Astrocyte (in vitro differentiated cells and primary cell): ENCODE measurements at places on chromosomes 2 and 18. TPM values are rescaled to one million over a fixed set of nuclear protein-coding genes. Genes with fewer than 3 reads are reported as not detected.

DNA sequence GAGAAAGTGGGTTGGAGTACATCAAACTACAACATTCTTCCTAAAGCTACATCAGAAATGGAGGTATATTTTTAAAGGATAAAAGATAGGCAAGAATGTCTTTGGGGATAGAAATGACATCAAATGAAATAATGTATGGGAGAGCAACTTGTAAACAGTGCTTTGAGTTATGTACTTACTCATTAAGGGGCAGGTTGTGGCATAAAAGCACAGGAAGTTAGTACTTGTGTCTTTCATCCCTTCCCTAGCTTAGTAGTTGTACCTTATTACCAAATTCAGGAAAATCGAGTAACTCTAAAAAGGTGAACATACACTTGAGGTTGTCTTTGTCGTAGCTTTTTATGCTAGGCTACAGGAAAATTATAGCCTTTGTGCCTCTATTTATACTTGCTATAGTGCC is 28.9 kb downstream of the PPP1CB start:
- no peak for DNase-seq

- peak; percentile 23 for DNase-seq
Observed at GRCh38 chr18:78587096-78587495, 392.5 kb upstream of the SALL3 start.

DNA sequence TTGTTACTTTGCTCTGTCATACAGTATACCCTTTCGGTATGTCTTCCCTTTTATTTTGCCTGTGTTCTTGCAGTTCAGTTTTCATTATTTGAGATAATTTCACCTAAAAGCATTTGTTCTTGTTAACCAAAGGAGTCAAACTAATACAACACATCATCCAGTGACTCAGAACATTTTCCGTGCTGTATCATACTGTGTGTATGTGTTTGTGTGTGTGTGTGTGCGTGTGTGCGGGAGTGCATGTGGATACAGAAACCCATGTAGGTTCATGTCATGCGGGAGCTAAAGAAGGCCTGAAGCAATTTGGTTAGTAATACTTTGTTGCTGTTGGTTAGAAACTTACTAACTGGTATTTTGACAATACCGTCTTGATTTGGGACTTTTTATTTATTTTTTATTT is 60.0 kb downstream of the CEP192 start:
- peak; percentile 4 for DNase-seq

DNA sequence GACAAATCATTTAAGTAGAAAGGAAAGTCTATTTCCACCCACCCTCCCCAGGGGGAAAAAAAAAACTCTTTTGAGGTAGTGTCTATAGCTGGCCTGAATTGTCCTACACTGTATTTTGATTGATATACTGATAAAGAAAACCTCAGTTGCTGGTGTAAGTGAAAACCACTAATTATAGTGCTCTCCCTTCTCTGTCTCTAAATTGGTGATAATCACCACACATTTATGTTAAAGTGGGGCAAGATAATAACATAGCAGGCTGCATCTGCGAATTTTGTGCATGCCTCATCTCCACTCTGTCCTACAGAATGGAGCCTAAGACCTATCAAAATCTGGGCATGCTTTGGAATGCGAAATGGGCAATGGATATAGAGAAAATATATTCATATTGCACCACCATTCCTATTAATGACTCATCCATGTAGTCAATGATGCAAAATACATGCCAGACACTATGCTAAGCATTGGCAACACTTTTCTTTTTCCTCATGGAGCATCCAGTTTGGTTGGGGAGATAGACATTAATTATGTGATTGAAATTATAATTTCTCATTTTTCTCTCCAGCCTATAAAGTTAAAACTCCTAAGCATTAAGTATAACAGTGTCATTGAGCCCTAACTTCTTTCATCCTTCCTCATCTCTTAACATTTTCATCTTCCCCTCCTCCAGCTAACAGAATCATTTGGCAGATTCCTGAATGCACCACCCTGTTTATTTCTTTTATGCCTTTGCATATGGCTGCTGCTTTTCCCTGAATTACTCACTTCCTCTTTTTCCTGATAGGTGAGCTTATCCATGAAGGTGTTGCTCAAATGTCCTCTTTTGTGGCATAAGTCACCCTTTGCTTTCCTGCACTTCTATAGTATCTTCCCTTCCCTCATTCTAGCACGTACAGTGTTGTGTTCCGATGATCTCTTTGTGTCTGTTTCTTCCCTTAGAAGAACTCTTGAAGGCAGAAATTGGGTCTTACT is 58.2 kb downstream of the SLC9A2 start:
- DNase-seq: no peak

DNA sequence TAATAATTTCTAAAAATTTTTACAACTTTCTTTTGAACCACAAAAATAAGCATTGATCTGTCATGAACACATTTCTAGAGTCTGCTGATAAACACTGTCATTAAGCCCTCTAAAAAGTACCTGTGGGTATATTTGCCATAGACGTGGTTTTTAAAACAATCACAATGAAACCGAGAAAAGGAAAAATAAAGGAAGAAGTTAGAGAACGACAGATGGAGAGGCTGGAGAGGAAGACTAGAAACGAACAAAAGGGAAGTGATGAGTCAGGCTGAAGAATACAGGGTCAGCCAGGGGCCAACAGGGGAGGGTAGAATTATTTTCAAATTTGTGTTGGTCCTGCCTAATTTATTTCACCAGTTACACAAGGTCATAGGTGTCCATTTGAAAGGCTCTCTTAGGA is 62.0 kb downstream of the MYL12B start:
- peak; percentile 58 for DNase-seq

- no peak for DNase-seq
Observed at GRCh38 chr2:12897181-12897580, 180.4 kb downstream of the TRIB2 start.

DNA sequence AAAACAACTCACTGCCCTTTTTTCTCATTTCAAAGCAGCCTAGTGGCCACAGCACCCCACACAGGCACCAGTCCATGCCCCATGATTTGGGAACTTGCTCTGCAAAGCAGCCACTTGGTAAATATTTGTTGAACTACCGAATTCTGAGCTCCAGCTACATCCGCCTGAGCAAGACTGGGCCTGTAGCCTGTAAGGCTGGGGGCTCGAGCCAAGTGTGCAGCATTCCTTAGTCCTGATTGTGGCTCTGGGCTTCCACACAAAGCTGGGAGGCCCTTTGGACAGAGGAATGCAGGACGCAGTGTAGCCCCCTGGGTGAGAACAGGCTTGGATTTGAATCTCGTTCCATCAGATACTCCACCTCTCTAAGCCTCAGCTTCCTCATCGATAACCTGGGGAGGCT is 88.4 kb downstream of the ACTR2 start:
- peak; percentile 94 for DNase-seq

Gene MOCOS
- total RNA-seq: 1.4 and 1.9 TPM in 2 replicates

- DNase-seq: peak; percentile 45
Observed at GRCh38 chr2:226691255-226691654, 108.4 kb downstream of the IRS1 start.

Gene LRRC30
- total RNA-seq: not detected in 2 replicates

Gene STON1
- 7.3 and 9.5 TPM in 2 replicates for total RNA-seq

- no peak for DNase-seq
Observed at GRCh38 chr2:228697456-228697855, 516.0 kb upstream of the SPHKAP start.

Gene IL36G
- not detected in 2 replicates for total RNA-seq

DNA sequence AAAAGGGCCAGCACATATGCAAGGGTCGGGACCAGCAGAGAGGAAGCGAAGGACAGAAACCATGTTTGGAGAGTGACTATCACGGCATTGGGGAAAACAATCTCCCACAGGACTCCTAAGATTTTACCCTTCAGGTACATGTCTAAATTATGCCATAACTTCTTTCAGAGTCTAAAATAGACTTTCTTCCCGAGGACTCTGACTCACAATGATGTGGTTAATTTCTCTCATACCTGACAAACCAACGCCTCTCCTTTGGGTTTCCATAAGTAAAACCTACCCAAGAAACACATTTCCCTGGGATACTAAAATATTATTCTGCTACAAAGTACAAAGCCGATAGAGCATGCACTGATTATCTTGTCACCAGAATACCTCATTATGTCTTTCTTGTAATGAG is 127.8 kb upstream of the NETO1 start:
- peak; percentile 19 for DNase-seq

GRCh38 chr18:72768681-72769229 is 99.0 kb downstream of the NETO1 start:
- DNase-seq: no peak

- peak; percentile 77 for DNase-seq
Observed at GRCh38 chr18:59881728-59882656, 17.8 kb upstream of the PMAIP1 start.

Gene REEP1
- total RNA-seq: 0.61 and 1.1 TPM in 2 replicates

Gene MC5R
- 0.26 and 0.57 TPM in 2 replicates for total RNA-seq

Gene SPP2
- total RNA-seq: not detected in 2 replicates

- DNase-seq: peak; percentile 40
Observed at GRCh38 chr2:205947621-205948495, 138.1 kb downstream of the INO80D start.

DNA sequence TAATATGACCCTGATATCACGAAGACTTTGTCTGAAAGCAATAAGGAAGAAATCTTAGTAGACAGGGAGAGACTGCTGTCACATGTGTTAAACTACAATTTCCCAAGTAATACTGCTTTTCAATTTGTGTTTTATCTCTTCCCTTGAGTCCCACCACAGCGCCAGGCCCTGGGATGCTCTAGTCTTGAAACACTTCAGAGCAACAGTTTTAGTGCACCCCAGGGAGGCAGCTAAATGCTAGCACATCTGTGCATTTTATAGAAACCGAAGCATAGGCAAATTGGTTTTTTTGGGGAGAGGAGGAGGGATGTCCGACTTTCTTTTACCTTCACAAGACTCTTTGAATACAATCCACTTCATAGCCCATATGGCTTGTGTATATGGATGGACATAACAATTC is 550.0 kb upstream of the SYT4 start:
- no peak for DNase-seq

DNA sequence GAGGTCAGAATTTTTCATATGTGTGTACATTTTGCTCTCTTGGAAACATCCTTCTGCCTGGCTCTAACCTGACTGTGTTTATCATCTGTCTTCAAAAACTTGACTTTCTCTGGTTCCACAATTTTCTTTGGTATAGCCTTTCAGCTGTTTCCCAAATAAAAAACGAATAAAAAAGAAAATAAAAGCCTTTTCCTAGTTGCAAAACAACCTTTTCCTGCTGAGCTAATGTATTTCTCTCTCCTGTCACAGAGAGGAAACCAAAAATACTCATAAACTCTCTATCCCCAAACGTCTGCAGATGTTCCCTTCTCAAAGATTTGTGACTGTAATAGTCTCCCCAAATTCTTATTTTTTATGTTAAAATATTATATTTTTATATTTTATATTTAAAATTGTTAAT is 505.3 kb upstream of the SLC39A10 start:
- DNase-seq: no peak

- no peak for DNase-seq
Observed at GRCh38 chr18:23986600-23987359, 27.8 kb upstream of the TTC39C start.

Gene RGPD3
- 0.10 and 0.16 TPM in 2 replicates for total RNA-seq

DNA sequence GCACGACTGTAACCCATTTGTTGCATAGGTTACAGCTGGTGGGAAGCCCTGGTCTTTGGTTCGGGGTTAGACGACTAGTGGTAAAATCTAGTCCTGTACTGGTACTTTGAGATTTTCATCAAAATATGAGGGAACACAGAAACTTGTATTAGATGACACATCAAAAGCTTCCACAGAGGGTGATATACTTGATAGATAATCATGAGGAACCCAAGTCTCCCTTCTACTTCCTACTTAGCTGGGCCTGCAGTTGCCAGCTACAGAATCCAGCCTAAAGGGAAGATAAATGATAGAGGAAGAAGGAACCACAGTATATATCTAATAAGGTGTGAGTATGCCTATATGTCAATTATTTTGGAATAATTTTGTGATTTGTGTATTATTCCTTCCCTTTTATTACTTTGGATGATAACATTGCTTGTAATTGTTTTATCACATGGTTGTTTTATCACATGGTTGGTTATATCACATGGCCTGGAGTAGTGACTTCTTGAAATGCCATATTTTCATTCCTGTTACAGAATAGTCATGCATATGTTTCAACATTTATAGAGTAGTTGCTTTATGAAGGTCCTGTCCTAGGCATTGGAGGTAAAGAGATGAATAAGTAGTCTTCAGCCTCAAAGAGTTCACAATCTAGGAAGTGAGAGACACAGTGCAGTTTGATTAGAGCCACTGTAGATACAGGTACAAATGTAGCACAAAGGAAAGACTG is 2.9 kb downstream of the AGPS start:
- DNase-seq: no peak

DNA sequence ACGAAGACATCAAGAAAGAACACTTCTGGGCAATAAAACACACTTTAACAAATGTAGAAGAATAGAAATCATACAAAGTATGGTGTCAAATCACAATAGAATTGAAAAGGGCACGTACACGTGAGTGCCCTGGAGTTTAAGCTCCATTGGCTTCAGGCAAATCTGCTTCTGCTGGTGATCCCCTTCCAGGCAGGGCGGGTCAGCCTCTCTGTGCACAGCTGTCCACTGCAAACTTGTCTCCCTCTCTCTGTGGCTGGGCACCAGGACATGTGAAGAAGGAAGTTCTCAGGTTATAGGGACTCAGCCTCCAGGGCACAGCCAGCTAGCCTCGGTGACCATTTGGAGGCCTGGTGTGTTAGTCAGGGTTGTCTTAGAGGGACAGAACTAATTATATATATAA is 66.0 kb downstream of the ST3GAL5 start:
- DNase-seq: no peak

DNA sequence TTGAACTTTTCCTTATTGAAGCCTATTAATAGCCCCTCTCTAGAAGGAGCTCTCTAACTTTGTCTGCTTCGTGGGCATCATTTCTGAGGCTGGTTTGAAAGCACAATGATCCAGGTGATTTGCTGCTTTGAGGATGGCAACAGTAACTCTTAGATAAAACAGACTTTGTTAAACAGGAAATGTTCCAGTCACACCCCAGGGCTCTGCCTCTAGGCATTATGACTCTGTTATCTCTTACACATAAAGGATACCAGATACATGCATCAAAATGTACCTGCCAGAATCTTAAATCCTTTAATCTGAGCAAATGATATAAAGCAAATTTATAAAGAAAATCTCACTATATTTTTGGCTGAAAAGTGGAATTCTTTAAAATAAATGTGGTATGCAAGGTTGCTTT is 52.3 kb downstream of the GAD1 start:
- DNase-seq: no peak

Gene CCDC141
- 0.18 TPM in 1 of 2 replicates, not detected in the other for total RNA-seq

DNA sequence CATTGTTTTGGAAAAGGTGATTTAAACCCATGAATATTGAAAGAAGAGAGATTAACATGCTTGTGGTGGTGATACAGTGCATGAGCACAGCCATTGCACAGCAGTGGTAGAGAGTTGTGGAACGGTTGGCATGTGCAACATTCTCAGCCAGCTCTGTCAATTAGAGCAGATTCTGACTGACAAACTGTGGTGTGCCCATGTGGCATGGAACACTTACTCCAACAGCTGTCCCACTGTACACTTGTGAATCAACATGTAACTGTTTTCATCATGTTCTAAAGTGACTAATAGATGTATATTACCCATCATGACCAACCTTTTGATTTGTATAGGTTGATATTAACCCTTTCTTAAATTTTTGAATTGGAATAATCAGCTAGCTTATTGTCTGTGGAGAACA is 55.6 kb downstream of the PKP4 start:
- DNase-seq: no peak
